ENCODE measurements at places on chromosomes 2 and 18.

DNA sequence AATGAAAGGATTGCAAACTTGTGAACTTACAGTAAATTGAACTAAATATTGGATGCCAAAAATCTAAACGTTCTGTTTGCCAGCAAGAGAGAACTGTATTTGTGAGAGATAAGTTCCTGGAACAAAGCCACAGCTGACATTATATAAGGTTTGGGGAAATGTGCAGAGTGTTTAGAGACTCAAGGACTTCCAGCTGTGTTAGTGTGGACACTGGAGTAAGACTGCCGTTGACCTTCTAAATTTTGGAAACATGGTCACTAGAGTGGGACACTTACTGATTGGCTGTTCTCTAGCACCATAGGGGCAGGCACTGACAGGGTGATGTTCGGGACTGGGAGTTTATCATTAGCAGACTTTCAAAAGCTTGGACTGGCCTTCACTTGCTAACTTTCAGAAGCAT lies 40.5 kb downstream of the SCN9A start:
- no peak for DNase-seq

DNA sequence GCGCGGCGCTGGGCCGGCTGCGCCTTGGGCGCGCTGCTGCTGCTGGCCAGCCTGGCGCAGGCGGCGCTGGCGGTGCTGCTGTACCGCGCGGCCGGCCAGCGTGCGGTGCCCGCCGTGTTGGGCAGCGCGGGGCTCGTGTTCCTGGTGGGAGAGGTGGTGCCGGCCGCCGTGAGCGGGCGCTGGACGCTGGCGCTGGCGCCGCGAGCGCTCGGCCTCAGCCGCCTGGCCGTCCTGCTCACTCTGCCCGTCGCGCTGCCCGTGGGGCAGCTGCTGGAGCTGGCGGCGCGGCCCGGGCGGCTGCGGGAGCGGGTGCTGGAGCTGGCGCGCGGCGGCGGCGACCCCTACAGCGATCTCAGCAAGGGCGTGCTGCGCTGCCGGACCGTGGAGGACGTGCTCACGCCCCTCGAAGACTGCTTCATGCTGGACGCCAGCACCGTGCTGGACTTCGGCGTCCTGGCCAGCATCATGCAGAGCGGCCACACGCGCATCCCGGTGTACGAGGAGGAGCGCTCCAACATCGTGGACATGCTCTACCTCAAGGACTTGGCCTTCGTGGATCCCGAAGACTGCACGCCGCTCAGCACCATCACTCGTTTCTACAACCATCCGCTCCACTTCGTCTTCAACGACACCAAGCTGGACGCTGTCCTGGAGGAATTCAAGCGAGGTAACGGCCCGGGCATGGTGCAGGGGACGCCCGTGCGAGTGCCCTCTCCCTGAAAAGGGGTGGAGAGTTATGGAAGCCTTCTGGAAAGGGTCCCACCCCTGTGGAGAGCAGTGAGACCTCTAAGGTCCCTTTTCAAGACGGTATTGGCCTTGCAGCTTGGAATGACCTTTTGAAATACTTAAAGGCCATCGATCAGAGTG lies 1.0 kb downstream of the CNNM3 start:
- DNase-seq = no peak

- DNase-seq = no peak
These were observed 641.9 kb downstream of the ZEB2 start for GRCh38 chr2:143877876-143878530.

- no peak for DNase-seq
These were observed 15.2 kb downstream of the R3HDM1 start for GRCh38 chr2:135546436-135546835.

GRCh38 chr2:169767243-169767888 lies 31.3 kb upstream of the SSB start:
- peak; percentile 66 for DNase-seq
